NK-92 treated with Interleukin-12 subunit alpha and Interleukin-12 subunit beta, amount 100 ng/mL, for 24 hours (cell line): ENCODE measurements at places on chromosomes 4 and X.
A peak's percentile ranks its signal among the peaks of the same experiment; 100 is the strongest.

DNA sequence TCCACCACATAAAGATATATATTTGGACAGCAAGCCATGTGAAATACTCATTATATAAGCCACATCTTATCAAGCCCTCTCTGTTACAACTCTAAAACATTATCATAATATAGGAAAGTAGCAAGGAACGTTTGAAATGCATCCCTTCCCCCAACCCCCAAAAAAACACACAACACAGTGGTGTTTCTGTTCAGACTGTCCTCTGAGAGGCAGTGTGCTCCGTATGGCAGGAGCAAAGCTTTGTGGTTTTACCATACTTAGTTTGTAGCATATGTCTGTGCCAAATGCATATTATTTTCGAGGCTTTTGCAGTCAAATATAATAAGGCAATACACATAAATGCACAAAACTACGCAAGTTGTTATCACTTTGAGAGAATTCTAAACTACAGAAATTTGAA is 194.2 kb downstream of the RAPGEF2 start:
- DNase-seq: no peak

GRCh38 chr4:84878546-84878945 is 87.9 kb downstream of the WDFY3 start:
- DNase-seq: no peak

GRCh38 chr4:17241835-17242234 is 270.1 kb downstream of the QDPR start:
- no peak for DNase-seq

DNA sequence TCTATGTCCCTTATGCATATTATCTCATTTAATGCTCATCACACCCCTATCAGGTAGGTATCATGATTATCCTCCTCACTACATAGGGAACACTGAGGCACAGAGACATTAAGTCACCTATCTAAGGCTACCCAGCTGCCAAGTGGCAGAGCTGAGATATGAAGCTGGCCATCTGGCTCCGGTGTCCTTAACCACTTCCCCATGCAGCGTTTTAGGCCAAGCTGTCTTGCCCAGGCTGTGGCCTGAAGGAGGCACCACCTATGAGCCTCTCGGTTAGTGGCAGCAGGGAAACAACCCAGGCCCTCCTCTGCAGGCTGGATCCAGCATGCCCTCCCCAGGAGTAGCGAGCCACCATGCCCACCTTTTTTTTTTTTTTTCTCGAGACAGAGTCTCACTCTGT is 16.3 kb downstream of the PJA1 start:
- no peak for DNase-seq

DNA sequence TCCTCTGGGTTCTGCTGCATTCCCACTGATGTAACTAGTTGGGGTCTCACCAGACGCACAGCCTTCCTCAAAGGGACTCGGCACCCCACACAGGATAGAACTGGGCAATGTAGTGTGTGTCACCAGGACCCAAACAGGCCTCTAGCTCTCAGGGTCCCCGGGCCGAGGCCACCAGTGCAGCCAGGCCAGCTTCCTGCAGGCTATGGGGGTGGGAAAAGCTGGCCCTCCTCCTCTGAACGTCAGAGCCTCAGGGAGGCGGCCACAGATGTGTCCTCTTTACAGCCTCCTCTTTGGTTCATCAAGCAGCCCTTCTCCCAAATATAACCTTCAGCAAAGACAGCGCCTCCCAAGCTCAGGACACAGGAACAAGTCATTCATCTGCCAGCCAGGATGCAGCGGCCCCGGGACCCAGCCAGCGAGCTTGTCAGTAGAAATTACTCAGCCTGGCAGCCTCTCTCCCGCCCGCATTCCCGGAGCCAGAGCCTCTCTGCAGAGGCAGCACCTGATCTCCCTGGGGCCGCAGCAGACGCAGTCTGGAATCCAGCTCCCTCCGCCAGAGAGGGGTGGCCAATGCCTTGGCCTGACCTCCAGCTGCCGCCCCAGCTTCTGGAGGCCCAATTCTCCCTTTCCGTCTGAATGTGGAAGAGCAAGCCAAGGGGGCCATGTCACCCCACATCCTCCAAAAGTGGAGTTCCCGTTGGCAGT is 288.5 kb downstream of the FBXW7 start:
- no peak for DNase-seq

GRCh38 chr4:124610211-124610610 is 102.3 kb downstream of the ANKRD50 start:
- no peak for DNase-seq

DNA sequence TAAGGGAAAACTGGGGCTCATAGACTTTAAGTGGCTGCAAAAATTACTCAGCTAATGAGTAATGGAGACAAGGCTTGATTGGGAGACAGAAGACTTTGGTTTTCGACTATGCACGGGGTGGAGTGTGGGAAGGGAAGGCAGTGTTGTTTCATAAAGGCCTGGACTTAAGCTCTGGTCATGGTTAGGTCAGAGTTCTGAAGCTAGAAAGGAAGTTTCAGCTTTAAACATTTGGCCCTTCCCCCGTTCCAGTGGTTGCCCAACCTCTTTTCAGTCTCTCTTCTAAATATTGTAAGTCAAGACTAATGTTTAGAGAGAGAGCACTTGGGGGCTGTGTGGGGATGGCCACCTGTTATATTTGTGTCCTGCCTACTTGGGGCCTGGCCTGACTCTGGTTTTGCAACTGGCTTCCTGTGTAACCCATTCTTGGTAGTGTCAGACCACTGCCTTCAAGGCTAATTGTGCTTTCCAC is 21.0 kb downstream of the MSN start:
- peak; percentile 20 for DNase-seq

- DNase-seq: no peak
Observed at GRCh38 chr4:141356963-141357335, 136.3 kb downstream of the ZNF330 start.

- DNase-seq: no peak
Observed at GRCh38 chr4:6852582-6852981, 57.0 kb upstream of the TBC1D14 start.

GRCh38 chr4:76526585-76526990 is 91.6 kb downstream of the SHROOM3 start:
- DNase-seq: no peak

DNA sequence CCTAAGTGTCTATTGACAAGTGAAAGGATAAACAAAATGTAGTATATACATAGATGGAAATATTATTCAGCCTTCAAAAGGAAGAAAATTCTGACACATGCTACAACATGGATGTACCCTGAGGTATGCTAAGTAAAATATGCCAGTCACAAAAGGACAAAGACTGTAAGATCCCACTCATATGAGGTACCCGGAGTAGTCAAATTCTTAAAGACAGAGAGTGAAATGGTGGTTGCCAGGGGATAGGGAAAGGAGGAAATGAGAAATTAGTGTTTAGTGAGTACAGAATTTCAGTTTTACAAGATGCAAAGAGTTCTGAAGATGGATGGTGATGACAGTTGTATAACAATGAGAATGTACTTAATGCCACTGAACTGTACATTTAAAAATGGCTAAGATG is 102.3 kb upstream of the NAP1L5 start:
- DNase-seq: no peak

DNA sequence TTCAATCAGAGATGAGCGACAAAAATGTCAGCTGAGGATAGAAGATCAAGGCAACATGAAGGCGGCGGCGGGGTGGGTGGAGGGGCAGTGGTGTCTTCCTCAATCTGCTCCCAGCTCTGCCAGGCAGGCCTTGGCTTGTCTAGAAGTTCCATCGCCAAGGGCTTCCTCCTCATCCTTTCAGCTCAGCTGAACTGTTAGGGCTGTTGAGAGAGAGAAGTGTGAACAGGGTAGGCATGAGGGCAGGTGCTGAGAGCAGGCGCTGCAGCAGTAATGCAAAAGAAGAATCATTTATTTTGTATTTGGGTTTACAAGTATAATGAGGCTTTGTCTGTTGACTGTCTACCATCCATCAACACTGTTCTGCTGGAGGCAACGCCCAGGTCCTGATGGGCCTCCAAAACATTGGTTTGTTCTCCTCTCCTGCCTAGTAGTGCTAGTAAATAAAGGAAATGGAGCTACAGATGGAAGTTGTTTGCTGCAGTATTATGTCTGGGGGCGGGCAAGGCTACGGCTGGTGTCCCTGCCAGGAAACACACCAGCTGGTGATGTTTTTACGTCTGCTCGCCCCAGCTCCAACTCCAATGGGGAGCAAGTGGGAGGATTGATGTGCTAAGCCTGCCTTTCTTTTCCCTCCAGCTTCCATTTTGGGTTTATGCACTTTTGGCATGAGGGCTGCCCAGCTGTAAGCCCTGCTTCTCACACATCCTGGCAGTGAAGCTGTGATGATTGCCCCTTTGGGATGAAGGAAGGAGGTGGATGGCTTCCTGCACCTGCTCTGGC is 139.4 kb upstream of the BOD1L1 start:
- DNase-seq: no peak

GRCh38 chr4:100224160-100224559 is 33.9 kb upstream of the DDIT4L start:
- DNase-seq: no peak

DNA sequence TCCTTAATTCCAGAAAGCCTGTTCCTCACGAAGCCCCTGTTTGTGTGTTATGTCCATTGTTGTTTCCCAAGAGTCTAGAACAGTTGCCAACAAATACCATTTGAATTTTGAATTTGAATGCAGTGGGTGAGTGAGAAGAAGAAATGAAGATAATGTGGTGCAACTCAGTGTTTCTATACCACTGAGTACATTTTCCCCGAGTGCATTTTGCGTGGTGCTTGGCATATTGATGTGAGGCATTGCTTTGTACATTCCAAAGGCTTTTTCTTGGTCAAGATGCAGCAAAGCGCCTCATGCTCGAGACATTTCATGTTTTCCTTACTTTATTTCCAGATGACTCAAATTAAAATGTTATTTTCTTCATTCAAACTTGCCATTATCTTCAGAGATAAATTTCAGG is 253.1 kb upstream of the RPS6KA3 start:
- DNase-seq: no peak

DNA sequence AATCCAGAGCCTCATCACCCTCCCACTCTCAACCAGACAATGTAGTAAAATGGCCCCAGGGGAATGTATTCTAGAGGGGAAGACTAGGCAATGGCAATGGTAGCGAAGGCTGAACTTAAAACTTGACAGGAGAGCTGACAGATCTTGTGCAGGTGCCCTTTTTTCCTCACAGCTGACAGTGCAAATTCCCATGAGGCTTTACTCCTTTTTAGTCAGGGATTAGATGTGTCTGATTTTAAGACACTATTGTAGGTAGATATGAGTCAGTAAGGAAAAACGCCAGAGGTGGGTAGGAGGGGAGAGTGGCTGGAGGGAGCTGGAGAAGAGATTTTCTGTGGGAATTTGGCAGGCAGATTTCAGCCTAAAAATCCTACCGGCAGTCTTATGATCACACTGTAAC is 10.7 kb downstream of the CAPN6 start:
- DNase-seq: no peak

GRCh38 chrX:68490644-68491043 is 8.2 kb upstream of the YIPF6 start:
- no peak for DNase-seq

DNA sequence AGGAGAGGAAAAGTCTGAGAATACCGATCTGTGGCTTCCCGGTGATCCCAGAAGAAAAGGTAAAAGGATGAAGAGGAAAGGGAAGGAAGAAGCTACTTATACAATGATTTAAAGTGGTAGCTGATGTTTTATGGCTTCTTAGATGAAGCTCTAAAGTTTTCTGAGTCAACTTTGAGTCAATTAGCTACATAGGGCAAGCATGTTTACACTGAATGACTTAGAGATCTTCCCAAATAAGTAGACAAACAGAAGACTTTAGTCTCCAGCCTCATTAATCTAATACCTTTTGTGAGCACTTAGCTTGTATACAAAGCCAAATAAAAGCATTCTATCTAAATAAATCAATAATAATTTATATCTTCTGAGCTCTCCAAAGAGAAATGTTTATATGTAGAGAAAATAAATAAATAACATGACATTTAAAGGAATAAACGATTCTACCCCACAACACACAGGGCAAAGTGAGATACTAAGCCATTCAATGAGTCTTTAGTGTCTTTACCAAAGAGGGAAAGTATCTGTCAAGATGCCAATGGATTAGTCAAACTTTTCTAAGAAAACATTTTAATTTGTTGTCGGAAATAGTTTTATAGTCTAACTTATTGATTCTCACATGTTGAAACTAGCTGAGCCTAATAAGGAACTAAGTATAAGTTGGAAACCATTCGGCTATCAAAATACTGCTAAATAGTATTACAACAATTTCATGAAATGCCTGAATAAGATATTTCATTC is 46.0 kb upstream of the TMEM184C start:
- no peak for DNase-seq

DNA sequence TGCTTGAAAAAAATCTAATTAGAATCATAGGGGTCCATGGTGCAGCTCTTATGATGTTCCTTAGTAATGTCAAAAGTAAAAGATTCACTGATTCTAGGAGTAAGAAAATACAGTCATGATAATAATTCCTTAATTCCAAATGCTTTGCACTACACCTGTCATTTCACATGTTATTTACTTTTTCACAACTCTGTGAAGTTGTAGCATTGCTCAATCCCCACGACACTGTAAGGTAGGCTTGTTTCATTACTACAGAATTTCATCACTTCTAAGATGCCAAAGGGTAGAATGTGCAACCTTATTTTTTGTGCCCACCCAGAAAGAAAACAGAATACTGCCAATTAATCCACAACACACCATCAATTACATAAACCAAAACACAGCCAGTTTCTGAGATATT is 46.1 kb upstream of the LNX1 start:
- DNase-seq: no peak
